Jurkat, Clone E6-1 (cell line): ENCODE measurements at places on chromosomes 6 and 20.

GRCh38 chr6:74115674-74116073, 419.7 kb downstream of the CD109 start:
- DNase-seq = no peak

GRCh38 chr20:19973961-19974629, 43.1 kb upstream of the NAA20 start:
- peak; percentile 25 for DNase-seq

DNA sequence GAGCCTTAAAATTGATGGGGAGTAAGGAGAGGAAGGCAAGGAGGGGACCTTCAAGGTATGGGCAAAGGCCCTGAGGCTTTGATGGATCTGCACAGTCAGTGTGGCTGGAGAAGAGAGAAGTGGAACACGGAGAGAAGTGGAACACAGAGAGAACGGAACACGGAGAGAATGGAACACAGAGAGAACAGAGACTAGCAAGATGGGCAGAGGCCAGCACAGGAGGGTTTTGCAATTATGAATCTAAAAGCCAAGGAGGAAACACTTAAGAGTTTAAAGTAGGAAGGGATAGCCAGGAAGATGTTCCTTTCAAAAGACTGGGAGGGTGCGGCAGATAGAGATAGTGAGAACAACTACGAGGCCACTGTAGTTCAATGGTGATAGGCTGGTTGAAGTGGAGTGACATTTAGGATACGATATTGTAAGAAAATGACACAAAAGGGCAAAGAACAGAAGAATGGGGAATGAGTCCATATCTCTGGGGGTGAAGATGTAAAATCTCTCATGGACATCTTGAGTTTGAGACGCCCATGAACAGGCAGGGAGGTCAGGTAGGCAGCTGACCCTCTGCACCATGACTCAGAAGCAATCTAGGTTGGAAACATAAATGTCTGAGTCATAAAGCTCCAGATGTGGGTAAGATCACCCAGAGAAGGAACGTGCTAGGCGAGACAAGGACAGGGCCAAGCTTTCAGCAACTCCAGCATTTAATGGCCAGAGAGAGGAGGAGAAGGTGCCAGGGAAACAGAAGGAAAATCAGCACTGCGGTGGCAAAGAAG, 25.4 kb downstream of the ZMYND8 start:
- no peak for DNase-seq

GRCh38 chr6:149368065-149368464, 32.0 kb upstream of the SUMO4 start:
- DNase-seq = peak; percentile 58

- no peak for DNase-seq
Measured at GRCh38 chr6:114995526-114995925, 652.7 kb upstream of the HS3ST5 start.

GRCh38 chr20:49948809-49949507, 12.8 kb downstream of the RNF114 start:
- DNase-seq = no peak

DNA sequence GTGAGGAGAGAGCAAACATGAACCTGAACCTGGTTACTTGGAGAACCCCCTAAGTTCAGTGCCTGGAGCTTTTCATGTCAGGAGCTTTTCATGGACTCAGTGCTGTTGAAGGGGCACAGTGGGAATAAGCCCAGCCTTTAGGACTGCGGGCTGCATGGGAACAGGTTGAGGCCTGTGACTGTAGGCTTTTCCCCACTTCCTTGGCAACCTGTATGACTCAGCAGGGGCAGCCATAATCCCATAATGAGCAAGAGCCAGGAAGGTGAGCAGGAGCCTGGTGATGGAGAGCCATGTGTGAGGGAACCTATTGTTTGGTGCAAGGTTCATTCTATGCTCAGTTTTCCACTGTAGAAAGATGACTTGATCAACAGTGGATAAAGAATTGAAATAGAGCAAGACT, 23.4 kb downstream of the MEP1A start:
- DNase-seq = no peak

DNA sequence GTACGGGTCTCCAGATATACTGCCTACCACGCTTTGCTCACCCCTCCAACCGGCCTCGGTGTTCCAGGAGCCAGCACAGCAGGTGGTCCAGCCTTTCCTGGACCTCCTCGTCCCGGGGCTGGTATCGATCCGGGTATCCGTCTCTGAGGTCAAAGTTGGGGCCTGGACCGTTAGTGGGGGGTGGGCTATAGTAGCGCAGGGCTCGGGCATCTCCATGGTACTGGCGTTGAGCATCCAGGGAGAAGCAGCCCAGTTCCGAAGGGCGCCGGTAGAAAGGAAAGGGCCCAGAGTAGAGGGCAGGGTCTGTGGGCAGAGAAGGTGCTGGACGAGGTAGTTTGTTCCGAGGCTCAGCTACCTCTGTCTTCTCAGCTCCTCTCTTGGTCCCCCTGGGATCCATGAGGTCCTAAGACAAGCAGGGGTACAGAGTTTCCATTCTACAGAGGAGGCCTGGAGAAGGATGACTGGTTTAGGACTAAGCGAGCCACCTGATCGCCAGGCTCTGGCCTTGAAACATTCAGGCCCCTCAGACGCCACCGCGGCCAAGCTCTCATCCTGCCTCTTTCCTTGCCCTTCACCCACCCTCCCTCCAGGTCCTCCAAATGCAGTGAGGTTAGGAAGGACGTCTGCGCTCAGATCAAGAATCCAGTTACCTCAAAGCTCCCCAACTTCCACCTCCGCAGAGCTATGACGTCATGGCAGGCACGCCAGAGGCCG, 502 bp downstream of the DXO start:
- no peak for DNase-seq

GRCh38 chr20:59779656-59780380, 153.6 kb downstream of the SYCP2 start:
- no peak for DNase-seq

DNA sequence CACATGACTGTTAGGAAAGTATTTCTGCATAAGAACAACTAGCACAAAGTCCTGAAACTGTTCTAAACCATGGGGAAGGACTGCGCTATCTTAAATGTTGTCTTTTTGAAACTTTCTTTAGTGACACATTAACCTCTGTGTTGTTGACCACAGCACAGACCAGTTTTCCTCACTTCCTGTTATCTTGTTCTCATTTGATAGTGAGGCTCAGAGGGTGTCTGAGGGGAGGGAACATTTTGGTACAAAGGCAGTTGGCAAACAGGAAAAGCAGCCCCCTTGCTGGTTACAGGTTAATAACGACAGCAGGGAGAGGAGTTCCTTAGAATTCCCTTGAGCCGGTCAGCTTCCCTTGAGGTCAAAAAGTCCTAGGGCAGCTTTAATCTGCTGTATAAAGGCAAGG, 143.5 kb upstream of the BMP2 start:
- no peak for DNase-seq

DNA sequence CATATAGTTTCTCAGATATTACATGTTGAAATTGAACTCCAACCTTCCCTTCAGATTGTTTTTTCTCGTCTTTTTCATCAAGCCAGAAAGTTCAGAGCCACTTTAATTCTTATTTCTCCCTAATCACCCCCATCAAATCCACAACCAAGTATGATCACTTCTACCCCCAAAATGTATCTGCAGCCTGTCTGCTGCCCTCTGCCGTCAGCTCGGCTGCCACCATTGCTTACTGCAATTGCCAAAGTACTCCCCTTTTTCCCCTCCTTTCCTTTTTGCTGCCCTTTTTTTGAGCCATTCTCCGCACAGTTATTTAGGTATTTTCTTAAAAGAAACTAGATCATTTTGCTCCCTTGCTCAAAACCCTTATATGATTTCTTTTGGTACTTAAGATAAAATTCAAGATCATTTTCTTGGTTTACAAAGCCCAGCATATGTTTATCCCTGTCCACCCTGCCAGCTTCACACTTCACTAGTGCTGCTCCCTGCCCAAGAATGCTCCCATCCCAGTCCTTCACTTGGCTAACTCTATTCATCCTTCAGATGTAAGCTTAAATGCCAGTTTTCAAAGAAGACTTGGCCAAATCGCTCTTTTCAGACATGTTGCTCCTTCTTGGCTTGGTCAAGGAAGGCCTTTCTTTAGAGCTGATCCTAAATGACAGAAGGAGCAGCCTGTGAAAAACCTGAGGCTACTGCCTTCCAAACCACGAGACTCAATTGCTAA, 63.7 kb downstream of the SH3BGRL2 start:
- DNase-seq = no peak
